ENCODE measurements at places on chromosomes 1 and 21. TPM values are rescaled to one million over a fixed set of nuclear protein-coding genes. Genes with fewer than 3 reads are reported as not detected.

DNA sequence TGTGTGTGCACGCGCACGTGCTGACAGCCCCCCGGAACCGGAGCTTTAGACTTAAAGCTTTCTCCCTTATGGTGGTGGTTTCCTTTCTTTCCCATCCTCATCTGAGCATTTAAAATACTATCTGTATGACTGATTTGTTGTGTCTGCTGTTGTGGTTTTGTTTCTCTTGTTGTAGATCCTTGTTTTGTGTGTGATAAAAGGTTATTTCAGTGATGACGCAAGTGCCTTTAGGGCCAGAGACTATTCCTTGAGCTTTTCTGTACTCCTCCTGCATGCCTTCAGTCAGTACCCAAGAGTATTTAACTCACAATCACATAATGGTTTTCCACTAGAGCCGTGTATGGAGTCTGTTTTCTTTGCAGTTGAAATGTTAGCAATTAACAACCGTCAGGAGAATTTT lies 45.4 kb downstream of the LCA5L start:
- peaks cover 14% of the 10 kb centered on the region for H3K36me3 ChIP-seq
- no peaks in the 10 kb centered on the region for H3K27me3 ChIP-seq
- H3K4me3 ChIP-seq = no peak overlapping the region

The WDR64 gene
- not detected for total RNA-seq

DNA sequence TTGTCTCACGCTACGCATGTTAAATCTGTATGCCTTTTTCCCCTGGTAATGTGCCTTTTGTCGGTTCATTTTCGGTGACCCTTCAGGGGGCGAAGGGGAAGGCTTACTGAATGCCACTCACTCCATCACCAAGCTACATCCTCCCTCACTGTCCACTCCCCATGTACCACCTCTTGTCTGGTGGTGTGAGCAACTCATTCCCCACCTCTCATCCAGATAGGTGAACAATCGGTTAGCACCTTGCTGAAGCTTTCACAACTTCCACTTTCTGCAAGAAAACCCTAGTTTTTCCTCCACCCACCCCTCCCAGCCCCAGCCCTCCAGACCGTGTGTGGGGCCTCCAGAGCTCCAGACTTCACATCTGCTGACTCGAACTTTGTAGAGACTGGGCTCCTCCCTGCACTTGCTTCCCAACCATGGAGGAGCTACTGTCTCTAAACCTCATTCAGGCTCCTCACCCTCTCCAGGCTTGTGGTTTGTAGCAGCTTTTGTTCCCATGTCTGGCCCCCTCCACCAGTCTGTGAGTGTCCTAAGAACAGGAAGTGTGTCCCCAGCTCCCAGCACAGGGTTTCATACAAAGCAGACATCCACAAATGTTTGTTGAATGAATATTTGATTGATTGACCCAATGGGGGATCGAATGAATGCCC lies 48.4 kb upstream of the RUNX3 start:
- DNase-seq = no peak
- H3K4me3 ChIP-seq = no peak overlapping the region
- no peaks in the 10 kb centered on the region for H3K4me1 ChIP-seq
- peaks cover 11% of the 10 kb centered on the region for H3K27me3 ChIP-seq

The C1orf105 gene
- total RNA-seq = not detected

DNA sequence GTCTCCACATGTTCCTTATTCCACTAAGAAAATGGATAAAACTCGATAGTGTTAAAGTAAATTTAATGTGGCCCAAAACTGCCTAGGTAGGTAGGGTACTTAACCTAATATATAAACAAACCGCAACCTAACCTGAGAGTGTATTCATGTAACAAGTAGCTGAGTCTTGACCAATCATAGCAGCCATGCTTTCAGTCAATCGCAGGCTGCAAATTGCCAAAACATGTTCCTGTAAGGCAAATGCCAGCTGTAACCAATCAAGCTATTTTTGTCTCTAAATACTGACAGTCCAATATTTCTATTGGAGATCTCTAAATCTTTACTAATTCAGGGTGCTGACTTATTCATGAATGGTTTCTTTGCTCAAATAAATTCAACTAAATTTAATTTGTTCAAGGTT lies 3.1 kb upstream of the HMGCS2 start:
- H3K4me3 ChIP-seq = no peak overlapping the region
- H3K27ac ChIP-seq = no peak overlapping the region
- peaks cover 12% of the 10 kb centered on the region for H3K4me1 ChIP-seq
- H3K27me3 ChIP-seq = no peaks in the 10 kb centered on the region

The CD247 gene
- total RNA-seq = 1.8 TPM

DNA sequence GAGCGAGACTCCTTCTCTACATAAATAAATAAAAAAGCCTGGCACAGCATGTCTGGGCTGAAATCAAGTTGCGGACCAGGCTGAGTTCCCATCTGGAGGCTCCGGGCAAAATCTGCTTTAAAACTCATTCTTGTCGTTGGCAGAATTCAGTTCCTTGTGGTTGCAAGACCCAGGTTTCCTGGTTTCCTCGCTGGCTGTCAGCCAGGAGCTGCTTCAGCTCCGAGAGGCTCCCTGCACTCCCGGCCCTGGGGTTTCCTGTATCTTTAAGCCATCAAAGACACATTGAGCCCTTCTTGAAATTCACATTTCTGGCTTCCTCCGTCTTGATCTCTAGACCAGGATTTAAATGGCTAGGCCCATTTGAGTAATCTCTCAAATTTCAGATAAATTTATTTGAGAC lies 20.6 kb upstream of the SCCPDH start:
- no peaks in the 10 kb centered on the region for H3K36me3 ChIP-seq
- H3K27ac ChIP-seq = no peak overlapping the region
- H3K4me3 ChIP-seq = no peak overlapping the region
- no peaks in the 10 kb centered on the region for H3K27me3 ChIP-seq

The B3GALNT2 gene
- total RNA-seq = 41.7 TPM

The MAP1LC3C gene
- total RNA-seq = 1.5 TPM

The FRRS1 gene
- total RNA-seq = 6.2 TPM

DNA sequence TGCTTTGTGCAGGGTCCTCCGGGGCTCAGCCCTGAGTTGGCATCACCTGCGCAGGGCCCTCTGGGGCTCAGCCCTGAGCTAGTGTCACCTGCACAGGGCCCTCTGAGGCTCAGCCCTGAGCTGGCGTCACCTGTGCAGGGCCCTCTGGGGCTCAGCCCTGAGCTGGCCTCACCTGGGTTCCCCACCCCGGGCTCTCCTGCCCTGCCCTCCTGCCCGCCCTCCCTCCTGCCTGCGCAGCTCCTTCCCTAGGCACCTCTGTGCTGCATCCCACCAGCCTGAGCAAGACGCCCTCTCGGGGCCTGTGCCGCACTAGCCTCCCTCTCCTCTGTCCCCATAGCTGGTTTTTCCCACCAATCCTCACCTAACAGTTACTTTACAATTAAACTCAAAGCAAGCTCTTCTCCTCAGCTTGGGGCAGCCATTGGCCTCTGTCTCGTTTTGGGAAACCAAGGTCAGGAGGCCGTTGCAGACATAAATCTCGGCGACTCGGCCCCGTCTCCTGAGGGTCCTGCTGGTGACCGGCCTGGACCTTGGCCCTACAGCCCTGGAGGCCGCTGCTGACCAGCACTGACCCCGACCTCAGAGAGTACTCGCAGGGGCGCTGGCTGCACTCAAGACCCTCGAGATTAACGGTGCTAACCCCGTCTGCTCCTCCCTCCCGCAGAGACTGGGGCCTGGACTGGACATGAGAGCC lies 22.7 kb downstream of the COL6A1 start:
- H3K27me3 ChIP-seq = no peaks in the 10 kb centered on the region
- peak overlapping the region; percentile 62 for H3K27ac ChIP-seq
- H3K4me1 ChIP-seq = no peaks in the 10 kb centered on the region
- peaks cover 14% of the 10 kb centered on the region for H3K36me3 ChIP-seq

- DNase-seq = no peak
- peak overlapping the region; percentile 45 for H3K4me3 ChIP-seq
- peaks cover 7% of the 10 kb centered on the region for H3K27me3 ChIP-seq
- H3K36me3 ChIP-seq = peaks cover 8% of the 10 kb centered on the region
These were observed 905 bp downstream of the BTBD19 start for GRCh38 chr1:44808938-44809917.

The OR2L13 gene
- not detected for total RNA-seq
